Hindlimb muscle (tissue), 1 donor: ENCODE measurements at places on chromosomes 4 and X.

- DNase-seq = no peak
Observed at GRCh38 chrX:102983205-102983604, 46.1 kb downstream of the RAB40AL start.

- peak; percentile 64 for DNase-seq
Observed at GRCh38 chr4:84498935-84499623, at the start of gene NKX6-1. Gene NKX6-1, minus strand, starts transcription at chr4:84499292. Its CDS starts 1,064 bp downstream, at chr4:84498228.

DNA sequence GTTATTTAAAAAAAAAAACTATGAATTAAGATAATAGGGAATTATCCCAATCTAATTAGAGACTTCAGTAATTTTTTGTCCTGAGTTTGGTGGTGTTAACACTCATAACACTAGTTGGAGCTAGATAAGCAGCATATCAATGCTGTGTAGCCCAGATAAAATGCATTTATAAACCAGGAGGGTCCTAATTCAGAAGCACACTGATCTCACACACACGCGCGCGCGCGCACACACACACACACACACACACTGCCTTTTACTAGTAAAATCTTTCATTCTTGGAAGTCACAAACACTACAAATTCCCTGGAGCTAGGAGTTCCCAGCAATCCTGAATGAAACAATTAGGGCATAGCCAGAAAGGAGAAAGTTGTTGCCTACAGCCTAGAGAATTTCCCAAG is 3.2 kb downstream of the UNC5C start:
- no peak for DNase-seq

GRCh38 chr4:960140-960635 is 13.2 kb downstream of the DGKQ start:
- DNase-seq = no peak

DNA sequence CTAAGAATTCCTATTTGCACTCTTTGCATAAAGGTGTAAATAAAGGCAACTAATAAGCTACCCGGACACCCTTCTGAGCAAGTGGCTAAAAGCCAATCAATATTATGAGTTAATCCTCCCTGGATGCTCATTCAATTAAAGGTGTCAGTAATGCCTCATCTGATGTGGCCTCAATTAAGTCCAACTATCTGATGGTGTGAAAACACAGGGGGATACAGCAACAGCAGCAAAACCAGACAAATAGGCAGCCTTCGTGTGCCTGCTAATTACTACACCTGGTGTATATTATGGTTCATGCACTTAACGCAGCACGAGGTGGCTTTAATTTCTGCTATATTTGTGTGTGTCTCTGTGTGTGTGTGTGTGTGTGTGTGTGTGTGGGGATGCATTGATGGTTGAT is 244.4 kb downstream of the DCLK2 start:
- DNase-seq = no peak

DNA sequence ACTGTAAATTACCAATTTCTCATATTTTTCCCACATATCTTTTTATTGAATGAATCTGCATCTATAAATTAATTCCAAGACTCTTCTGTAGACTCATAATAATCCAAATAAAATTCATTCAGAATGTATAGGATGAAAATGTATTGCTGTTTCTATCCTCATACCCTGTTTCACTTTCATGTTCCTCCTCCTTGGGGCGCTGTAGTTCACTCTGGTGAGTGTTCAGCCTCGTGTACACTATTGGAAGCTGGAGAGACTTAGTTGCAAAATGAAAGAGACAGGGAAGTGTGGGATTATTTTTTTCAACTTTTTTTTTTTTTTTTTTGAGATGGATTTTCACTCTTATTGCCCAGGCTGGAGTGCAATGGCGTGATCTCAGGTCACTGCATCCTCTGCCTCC is 296.1 kb downstream of the TLL1 start:
- no peak for DNase-seq

GRCh38 chrX:11619441-11619840 is 46.3 kb downstream of the ARHGAP6 start:
- no peak for DNase-seq

DNA sequence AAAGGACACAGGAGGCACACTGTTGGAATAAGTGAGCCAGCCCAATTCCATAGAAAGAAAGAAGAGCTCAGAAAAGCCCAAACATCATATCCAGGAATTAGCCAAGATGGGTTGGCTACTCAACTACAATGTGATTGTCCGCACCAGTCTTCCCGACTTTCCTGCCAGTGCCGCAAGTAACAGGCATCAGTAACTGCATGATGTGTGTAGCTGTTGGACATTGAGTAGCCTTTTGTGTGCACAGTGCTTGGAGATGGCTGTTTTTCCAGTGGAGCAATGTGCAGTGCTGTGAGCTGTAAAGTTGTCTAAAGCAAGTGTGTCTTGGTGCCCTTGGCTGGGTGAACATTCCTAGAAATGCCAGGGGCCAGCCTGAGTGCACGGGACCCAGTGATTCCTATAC is 29.2 kb upstream of the FAM193A start:
- DNase-seq = no peak

- DNase-seq = no peak
Observed at GRCh38 chr4:38989487-38989886, 42.7 kb downstream of the TMEM156 start.

DNA sequence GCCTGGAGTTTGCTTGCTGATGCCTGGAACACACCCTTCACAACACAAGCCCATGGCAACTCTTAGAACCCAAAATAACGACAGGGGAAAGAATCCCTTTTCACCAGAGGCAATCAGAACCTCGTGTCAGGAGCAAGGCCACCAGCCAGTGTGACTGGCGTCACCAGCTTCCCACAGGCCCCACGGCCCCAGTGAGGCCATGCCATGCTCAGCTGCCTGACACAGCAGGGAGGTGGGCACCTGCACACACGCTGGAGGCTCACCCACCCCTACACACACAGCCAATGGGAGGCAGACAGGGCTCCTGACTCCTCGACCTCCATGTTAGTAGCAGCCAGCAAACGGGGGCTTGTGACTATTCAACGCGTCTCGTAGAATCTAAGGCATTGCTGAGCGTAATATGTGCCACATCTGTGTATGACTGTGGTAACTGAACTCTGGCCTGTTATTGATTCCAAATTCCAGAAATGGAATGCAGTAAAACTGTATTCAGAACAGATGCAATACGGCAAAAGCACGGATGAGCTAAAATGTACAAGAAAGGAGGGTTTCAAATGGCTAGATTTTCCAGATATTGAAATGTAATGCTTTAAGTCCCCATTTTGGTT is 28.5 kb downstream of the RNF212 start:
- no peak for DNase-seq

- no peak for DNase-seq
Observed at GRCh38 chr4:158005021-158005420, 167.8 kb downstream of the GASK1B start.

GRCh38 chr4:5758741-5759140 is 47.7 kb downstream of the EVC start:
- DNase-seq = no peak

DNA sequence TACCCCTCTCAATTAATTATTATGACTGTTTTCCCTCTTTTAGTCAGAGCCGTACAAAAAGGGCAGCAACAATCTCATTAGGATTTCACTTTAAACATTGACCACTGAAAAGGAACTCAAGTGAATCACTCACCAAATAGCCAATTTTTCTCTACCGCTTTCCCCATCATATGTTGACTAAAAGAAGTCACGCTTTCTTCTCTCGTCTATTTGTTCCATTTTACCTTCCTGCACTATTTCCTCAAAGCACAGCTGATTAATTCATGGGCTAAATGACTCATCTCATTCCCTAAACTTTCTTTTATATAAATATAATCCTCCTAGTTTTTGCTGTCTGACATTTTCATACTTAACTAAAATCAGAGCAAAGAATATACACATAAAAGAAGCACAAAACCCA is 8.2 kb downstream of the MID1 start:
- DNase-seq = no peak
